NCI-H187 (cell line): ENCODE measurements at places on chromosomes 13 and 19.

DNA sequence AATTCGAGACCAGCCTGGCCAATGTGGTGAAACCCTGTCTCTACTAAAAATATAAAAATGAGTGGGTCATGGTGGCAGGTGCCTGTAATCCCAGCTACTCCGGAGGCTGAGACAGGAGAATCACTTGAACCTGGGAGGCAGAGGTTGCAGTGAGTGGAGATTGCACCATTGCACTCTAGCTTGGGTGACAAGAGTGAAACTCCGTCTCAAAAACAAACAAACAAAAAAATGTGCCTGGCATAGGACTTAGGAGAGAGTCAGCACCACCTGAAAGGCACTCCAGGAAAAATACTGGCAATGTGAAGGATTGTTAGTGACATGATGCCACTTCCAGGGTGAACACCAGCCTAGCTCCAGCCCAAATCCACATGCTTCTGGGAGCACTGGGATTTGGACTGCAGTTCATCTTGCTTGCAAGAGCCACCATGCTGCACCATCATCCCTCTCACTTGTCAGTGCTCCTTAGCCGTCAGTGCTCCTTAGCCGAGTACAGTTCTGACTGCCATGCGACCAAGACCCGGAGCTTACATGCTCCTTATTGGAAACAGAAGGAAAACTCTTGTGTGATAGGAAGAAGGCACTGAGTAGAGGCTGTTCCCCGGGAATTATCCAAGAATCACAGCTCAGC is 145.1 kb upstream of the RNF113B start:
- no peak for DNase-seq

- peak; percentile 51 for DNase-seq
These were observed 6.0 kb downstream of the STK24 start for GRCh38 chr13:98570929-98571372.

- no peak for DNase-seq
These were observed 1.5 kb upstream of the ZNF235 start for GRCh38 chr19:44306283-44306682.

GRCh38 chr13:94324767-94325540 is 154.5 kb downstream of the DCT start:
- no peak for DNase-seq

GRCh38 chr19:29085630-29086029 is 127.3 kb downstream of the UQCRFS1 start:
- no peak for DNase-seq

DNA sequence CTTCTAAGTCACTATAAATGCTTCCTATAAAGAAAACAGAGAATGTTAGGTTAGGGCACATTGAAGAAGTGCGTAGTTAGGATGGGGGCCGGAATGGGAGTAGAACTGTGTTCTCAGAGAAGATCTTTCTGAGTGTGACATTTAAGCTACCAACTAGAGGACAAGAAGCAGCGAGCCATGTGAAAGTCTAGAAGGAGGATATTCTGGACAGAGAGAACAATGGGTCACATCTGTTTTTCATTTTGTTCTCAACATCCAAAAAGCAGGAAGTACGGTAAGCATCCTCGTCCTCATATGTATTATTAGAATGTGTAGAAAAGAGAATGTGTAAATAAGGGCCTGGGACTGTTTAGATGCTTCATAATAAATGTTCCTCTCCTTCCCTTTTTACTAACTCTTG is 44.5 kb upstream of the PARP4 start:
- DNase-seq = no peak

DNA sequence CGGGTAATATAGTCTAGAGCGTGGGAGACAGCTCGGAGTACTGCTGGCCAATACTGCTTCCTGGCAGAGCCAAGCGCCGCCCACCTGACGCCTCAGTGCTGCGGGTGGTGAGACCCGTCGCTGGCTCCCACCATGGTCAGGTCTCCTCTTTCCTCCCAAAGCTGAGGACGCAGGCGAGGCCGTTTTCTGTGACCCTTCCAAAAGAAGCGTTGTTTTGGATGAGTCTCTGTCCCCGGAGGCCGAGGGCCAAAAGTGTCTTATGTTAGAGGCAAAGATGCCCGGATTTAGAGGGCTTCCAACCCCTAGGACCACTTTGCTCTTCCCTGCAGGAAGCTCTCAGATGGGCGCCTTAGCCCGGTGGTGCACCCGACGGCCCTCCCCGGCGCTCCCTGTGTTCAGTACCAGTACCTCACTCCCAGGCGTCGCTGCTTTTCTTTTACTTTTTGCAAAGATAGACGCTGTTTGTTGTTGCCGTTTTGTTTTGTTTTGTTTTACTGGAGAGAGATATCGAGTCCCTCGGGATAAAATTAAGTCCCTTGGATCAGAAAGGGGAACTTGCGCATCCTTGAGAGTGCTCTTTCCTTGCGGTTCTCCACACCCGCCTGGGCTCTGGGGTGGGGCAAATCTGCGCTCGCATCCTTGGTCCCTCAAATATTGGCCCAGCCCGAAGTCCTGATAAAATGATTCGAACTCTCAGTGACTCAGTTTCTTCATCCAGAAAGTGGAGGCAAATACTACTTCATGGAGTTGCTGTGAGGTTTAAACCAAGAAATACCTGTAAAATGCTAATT is 7.0 kb downstream of the PDX1 start:
- no peak for DNase-seq

DNA sequence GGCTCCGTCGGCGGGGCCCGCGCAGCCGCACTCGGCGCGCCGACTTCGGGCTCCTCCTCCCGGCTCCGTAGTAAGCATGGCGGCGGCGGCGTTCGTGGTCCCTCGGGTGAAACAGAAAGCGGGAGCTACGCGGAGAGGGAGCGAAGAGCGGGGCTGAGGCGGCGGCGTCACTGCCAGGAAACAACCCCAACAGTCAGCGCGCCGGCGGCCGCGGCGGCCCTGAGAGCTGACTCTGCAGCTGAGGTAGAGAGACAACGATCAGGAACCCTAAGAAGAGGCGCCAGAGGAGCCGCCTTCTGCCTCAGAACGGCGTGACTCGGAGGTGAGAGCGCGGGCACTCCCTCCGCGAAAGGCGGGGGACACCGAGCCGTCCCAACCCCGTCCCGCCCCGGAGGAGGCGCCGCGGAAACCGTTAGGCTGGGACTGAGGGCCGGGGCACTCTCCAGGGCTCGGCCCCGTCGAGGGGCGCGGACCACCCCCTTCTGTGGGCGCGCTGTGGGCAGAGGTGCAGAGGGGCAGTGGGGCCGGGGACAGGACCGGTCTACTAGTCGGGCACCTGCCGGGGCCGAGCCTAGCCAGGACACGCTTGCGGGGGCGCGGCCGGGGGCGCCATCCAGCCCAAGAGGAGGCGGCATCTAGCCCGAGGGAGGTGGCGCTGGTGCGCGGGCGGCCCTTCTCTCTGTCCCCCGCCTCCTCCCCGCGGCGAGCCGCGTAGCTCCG is at the start of gene FNDC3A:
FNDC3A (plus strand) TSS at position 57 of the 720 bp plus-strand sequence. CDS start 30,279 bp downstream, outside the sequence.
- peak; percentile 58 for DNase-seq

- no peak for DNase-seq
These were observed 8.1 kb upstream of the SEMA6B start for GRCh38 chr19:4567584-4568071.

DNA sequence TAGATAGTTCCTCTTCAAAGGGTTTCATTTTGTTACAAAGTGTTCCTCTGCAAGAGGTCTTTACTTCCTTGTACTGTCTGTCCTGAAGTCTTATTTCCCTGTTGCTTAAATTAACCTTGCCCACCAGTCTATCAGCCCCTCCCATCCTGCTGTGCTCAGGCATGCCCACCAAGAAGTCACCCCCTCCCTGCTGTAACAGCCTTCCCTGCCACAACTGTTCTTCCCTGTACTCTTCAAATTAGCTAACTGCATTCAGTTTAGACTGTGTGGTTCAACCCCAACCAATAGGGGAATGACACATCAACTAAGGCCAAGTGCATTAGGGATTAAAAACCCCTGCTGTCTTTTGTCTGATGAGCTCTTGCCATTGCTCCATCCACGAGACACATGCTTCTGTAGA is 34.4 kb upstream of the ZNF562 start:
- DNase-seq = no peak

- no peak for DNase-seq
These were observed 16.7 kb upstream of the EPOR start for GRCh38 chr19:11400798-11401197.

DNA sequence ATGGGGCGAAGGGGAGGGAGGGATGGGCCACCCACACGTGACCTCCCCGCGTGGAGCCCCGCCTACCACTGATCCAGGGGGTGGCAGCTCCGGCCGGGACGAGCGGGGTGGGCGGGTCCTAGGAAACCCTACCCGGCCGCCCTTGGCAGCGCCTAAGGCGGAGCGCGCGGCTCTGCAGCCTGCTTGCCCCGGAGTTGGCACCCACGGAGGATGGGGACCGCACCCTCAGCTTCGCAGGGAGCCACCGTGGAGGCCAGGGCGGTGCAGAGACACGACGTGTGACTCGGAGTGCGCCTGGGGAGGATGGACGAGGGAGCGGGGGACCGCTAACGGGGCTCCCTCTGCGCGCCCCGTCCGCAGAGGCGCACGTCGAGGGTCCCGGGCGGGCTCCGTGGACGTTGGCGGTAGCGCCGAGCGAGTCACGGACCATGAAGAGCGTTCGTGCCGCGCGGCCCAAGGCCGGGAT is at the start of gene RGS9BP:
RGS9BP (plus strand) TSS at position 129 of the 466 bp plus-strand sequence. CDS start 416 bp downstream, outside the sequence.
- peak; percentile 63 for DNase-seq

- DNase-seq = peak; percentile 62
These were observed 537.4 kb downstream of the MYO16 start for GRCh38 chr13:109166804-109167203.

GRCh38 chr19:7997809-7998480 is 7.5 kb downstream of the ELAVL1 start:
- no peak for DNase-seq

GRCh38 chr13:80850771-80851170 is 509.8 kb upstream of the SPRY2 start:
- DNase-seq = no peak

- DNase-seq = no peak
These were observed 58.8 kb downstream of the HSPH1 start for GRCh38 chr13:31102905-31103304.

GRCh38 chr19:53532362-53532761 is 5.6 kb upstream of the ZNF331 start:
- DNase-seq = no peak

DNA sequence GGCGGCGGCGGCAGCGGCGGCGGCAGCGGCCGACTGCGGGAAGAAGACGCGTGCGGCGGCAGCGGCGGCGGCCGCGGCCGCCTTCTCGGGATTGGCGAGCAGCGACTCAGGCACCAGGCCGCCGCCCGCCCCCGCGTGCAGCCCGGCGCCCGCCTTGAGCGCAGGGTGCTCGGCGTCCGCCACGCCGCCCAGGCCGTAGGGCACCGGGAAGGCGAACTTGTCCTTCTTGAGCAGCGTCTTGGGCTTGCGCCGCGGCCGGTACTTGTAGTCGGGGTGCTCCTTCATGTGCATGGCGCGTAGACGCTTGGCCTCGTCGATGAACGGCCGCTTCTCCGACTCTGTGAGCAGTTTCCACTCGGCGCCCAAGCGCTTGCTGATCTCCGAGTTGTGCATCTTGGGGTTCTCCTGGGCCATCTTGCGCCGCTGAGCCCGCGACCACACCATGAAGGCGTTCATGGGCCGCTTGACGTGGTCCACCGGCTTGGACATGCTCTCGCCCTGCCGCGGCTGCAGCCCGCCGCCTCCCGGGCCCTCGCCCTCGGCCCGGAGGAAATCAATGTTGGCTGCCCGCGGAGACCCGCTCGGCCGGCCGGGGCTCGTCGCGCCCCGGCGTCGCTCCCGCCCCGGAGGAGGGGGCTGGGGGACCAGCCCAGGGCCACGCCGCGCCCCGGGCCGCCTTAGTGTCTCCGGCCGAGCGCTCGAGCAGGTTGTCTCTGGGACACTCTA is 621 bp downstream of the SOX21 start:
- DNase-seq = peak; percentile 48

DNA sequence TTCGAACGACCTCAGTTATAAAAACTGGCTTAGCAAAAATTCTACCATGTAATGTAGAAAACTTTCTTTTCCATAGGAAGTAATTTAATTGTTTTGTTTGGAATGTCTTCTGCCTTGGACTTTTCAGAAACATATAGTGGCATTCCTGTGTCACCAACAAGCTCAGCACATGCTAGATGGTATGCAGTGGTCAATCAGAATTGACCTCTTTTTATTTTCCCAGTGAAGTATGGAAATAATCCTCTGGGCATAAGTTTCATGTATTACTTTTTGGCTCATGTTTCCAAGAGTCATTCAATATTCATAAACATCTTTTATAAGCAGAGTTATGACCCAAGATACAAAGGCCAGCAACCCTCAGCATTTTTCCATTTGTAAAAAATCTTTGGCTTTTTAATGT is 33.6 kb downstream of the NALCN start:
- DNase-seq = no peak

GRCh38 chr19:28977826-28978225 is 235.1 kb downstream of the UQCRFS1 start:
- DNase-seq = no peak

DNA sequence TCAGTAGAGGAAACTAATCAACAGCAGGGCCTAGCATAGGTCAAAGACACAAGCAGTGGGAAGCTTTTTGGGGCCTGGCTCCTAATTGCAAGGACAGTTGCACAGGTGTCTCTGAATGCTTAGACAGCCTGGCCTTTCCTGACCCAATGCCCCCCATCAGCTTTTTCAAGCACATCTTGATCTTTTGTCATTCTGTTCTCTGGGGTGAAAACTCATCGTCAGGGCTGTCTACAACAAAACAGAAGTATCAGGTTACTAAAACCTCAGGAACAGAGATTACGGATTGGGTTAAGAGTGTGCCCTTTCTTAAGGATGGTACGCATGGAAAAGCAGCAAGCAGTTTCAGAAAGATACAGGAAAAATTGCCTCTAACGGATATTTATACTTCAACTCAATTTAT is 8.3 kb upstream of the ZNF254 start:
- no peak for DNase-seq

GRCh38 chr13:31894931-31895330 is 136.6 kb upstream of the FRY start:
- no peak for DNase-seq

GRCh38 chr13:40192452-40192851 is 474.0 kb downstream of the FOXO1 start:
- DNase-seq = no peak

DNA sequence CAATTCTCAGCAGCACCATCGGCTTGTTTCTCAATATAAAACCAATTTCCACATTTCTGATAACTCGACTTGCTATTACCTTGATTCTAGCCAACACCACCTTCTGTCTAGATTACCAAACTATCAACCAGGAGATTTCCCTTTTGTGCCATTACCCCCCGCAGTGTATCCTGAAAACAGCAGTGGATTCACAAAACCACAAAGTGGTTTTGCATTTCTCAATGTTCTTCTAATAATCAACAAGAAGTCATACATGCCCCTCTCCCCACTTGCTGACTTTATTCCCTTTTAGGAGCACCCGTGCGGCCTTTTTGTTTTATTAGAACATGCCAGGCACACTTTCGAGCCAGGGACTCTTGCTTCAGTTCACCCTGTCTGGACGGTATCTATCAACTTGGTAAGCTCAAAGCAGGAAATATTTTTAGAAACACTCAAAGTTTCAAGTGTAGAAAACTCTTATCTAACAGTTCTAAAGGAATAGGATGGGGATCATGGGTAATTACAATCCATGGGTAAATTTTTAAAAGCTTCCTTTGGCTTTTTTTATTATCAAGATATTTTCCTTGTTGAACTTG is 967.4 kb downstream of the EFNB2 start:
- no peak for DNase-seq

DNA sequence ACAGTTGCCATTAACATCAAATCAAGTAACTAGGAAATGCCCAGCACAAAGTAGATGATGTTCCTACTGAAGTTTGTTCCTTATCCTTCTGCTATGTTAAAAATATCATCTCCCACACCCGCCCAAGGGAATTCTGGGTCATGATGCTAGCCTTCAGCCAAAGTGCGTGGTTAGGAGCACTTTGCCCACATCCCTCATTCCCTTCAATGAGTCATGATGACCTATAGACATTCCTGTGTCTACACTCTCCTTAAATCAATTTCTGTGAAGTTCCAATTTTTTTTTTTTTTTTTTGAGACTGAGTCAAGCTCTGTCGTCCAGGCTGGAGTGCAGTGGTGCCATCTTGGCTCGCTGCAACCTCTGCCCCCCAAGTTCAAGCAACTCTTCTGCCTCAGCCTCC is 17.0 kb downstream of the RXFP2 start:
- no peak for DNase-seq
